Stimulated activated CD8-positive, alpha-beta memory T cell treated with anti-CD3 and anti-CD28 coated beads, Interleukin-12 subunit alpha, Interleukin-12 subunit beta, amount 100 ng/mL, for 4 hours (primary cell): ENCODE measurements at places on chromosomes 13 and 19.

GRCh38 chr13:30874111-30874510 is 32.0 kb upstream of the MEDAG start:
- DNase-seq: no peak

DNA sequence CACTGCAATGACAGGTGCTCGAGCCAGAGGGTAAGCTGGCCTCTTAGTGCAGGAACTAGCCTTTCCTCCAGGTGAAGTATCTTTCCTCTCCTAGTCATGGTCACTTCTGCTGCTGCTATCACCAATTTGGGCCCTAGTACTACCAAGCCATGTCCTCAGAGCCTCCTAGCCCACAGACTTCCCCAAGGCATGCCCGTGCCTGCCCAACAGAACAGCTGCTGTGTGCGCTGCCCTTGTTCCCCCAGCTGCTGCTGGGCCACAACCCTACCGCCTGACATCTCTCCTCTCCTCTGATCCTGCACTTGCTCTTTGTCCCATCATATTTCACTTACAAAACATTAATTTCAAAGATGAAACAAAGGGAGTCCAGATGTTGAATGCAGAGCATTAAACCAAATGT is 168.5 kb upstream of the FREM2 start:
- no peak for DNase-seq

DNA sequence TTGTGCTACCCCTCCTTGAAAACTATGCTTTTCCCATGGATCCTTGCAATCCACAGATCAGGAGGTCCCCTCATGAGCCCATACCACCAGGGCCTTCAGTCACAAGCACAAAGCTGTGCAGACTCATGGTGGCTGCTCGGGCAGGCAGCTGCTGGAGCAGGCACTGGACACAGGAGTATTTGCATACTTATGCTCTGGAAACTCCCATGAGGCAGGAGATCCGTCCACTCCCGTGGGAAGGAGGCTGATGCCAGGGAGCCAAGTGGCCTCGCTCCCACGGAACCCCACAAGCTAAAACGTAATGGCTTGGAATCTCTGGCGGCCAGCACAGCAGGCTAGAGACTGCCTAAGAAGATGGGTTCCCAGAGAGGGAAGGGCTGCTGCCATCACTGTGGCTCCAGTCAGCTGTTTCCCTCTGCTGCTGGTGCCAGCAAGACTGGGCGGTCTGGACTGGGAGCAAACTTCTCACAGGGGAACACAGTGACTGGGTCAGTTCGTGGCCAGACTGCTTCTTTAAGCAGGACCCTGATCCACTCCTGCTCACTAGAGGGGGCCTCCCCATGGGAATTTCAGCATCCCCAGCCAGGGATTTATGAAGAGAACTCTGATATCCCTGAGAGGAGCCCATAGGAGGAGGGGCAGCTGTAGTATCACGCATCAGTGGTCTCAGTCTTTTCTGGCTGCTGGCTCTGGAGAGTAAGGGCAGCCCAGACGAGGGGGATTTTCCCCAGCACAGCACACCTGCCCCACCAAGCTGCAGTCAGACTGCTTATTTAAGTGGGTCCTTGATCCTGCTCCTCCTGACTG is 370.3 kb upstream of the ATXN8OS start:
- DNase-seq: no peak

DNA sequence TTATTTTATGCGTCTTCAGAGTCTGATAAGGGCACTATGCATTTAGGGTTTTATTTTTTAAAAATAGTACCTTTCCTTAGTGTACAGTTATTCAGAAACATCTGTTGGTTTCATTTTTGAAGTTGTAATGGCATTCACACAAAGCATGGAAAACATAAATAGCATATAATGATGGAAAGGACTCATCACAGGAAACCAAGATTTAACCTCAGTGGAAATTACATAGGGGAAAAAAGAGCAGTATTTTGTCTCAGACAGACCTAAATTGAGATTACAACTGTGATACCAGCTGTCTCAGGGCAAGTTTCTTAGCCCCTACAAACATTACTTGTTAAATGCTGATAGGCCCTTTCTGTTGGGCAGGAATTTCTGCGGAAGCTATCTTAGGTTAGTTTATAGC is 57.2 kb downstream of the NHLRC3 start:
- no peak for DNase-seq

- no peak for DNase-seq
Observed at GRCh38 chr13:27353708-27354107, 70.7 kb upstream of the GTF3A start.

- DNase-seq: no peak
Observed at GRCh38 chr13:112931028-112931934, 37.7 kb upstream of the MCF2L start.

DNA sequence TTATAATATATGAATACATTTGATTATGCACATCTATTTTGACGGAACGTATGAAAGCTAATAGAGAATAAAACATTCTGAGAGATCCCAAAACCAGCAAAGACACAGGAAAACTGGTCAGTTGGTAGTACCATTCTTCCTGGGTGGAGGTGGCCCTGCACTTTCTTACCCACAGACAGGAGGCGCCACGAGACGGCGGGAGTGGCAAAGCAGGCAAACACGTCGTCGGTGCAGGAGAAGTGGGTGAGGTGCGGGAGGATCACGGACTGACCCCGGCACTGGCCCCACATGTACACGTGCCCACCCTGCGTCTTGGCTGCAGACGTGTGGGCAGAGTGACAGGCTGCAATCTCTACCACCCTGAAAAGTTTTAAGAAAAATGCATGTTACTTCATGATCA is 36.1 kb downstream of the RCBTB1 start:
- no peak for DNase-seq

DNA sequence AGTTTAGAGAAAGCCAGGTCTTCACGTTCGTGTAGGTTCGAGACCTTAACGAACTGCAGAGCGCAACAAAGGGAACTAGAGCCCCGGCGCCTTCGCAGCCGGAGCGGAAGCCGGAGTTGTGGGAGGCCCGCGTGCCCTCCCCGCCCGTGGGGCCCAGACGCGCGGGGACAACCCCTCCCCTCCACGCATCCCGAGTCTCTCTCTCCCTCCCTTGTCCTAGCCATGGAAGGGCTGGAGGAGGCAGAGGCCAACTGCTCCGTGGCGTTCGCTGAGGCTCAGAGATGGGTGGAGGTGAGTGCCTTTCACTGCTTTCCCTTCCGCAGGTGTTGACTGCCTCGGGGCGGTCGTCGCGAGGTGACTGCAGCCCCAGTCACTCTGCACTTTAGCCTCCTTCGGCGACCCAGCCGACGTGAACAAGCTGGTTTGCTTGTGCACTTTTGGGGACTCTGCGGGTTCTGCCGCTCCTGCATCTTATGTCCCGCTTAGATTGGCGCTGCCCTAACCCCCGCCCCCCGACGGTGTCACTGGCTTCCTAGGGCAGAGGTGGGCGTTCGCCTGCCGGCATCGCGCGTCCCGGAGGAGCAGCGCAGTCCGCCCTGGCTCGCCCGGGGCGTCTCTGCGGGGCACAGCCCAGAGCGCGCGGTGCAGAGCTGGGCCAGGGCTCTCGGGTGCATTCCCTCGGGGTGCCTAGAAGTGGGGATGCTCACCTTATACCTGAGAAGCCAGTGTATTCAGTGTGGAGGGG is 478 bp downstream of the LMO7 start:
- peak; percentile 16 for DNase-seq

GRCh38 chr13:79874396-79875360 is 393.7 kb downstream of the NDFIP2 start:
- no peak for DNase-seq

DNA sequence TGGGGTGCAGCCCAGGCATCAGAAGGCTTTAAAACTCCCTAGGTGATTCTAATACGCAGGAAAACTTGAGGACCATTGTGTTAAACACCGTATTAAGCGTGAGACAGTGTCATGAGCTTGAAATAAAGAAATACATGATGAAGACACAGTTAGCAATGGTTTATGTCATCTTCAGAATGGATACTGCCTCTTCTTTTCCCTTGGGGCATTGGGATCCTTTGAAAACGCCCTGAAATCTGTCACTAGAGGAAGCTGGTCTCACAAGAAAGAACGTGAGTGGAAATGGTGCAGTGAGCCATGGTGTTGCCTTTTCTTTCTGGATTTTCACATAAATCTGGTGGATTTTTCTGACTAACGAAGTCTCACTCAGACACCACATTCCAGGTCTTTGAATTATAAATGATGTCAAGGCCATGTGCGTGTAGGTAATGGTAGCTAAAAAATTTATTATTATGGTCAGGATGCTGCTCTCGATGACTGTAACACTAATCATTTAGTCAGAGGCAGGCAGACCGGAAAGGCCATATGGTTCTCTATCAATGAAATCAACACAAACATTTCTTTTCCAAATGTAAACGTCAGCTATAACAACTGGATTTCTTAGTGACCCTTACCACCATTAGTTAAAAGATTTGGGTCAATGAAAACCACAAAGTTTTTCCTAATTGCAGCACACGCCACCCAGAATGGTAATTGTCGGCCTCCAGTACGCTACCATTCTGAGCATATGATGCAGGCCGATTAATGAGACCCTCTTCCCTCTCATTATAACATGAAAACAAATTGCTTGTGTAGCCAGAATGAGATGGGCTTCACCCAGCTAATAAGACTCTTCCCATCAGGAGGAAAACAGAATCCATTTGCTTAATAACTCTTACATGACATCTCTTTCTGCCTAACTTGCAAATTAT is 105.6 kb downstream of the SLC7A1 start:
- no peak for DNase-seq

GRCh38 chr13:20438801-20439200 is 86.9 kb downstream of the CRYL1 start:
- DNase-seq: no peak

DNA sequence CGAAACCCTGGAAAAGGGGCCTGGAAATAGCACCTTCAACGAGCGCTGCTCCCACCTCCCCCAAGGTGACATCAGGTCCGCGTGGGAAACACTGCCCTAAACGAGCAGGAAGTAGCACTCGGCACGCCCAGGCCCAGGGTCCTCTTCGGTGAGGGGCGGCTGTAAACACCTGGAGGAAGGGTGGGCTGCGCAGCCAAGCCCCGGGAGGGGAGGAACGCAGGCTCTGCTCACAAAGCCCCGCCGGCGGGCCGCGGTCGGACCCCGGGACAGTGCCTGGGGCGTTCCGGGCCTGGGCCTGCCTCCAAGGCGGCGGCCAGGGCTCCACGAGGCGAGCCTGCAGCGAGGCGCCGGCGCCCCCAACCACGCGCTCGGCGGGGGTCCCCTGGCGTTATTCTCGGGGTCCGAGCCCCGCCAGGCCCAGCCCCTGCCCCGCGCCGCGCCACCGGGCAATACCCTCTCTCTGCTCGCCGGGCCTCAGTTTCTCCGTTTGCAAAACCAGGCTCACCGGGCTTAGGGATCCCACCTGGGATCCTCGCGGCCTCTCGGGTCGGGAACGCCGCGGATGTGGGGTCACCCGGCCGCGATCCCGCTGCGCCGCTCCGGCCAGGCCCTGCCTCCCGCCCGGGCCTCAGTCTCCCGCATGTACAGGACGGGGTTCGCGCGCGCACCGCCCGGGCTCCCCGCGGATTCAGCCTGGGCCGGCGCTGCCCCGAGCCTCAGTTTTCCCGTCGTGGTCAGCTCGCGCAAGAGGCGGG is 630 bp downstream of the RNF126 start:
- DNase-seq: peak; percentile 61

GRCh38 chr13:67619351-67619994 is 389.3 kb upstream of the PCDH9 start:
- no peak for DNase-seq

GRCh38 chr13:35888457-35888883 is 242.7 kb downstream of the DCLK1 start:
- DNase-seq: no peak

DNA sequence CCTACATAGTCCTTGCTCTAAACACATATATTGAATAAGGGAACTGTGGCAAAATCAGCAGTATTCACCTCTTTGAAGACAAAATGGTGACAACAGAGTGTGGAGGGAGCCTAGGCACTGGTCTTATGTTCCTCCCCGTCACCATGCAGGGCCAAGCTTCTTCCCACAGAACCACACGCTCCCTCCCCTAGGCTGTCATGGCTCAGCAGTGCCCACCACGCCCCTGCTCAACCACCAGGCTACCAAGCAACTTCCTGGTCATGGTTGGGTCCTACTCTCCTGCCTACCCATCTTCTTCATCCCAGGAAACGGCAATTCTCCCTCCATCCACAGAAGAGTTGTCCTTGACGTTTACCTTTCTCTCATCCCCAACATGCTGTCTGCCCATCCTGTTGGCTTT is 126.1 kb downstream of the CRYL1 start:
- no peak for DNase-seq

DNA sequence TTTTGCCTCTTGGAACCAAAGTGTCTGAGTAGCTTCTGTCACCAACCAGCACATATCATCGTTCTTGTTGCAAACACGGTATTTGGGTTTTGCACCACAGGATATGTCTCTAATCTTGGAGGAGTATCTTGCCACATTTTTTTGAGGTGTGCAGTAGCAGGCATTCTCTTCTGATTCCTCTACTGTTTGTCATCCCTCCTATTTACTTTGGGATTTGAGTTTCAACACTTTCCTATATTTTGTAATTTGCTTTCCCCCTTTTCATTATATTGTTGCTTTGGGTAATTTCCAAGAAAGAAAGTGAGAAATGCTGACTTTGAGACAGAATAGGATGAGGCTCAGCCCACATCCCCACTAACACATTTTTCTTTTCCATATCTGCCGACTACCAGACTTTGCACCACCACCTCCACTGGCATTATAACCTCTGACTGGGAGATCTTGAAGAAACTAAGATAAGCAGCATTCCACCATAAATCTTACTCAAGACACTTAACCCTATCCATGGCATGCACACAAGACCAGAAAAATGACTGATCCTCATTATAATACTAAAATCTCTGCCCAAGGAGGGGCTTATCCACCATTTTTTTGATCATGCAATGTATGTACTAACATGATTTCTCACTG is 12.0 kb upstream of the DZIP1 start:
- DNase-seq: no peak

DNA sequence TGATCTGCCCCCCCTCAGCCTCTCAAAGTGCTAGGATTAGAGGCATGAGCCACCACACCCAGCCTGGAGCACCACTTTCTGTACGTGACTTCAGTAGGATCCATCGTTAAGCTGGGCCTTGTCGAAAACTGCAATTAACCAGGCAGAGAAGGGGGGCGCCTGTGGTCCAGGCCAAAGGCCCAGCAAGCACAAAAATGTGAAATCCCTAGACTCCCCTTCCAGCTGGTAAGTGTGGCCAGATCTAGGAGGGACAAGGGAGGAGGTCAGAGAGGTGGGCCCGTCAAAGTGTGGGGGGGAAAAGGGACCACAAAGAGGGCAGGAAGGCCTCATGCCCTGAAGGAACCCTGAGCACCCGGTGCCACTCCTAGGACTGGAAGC is 13.8 kb downstream of the DDX39A start:
- no peak for DNase-seq

DNA sequence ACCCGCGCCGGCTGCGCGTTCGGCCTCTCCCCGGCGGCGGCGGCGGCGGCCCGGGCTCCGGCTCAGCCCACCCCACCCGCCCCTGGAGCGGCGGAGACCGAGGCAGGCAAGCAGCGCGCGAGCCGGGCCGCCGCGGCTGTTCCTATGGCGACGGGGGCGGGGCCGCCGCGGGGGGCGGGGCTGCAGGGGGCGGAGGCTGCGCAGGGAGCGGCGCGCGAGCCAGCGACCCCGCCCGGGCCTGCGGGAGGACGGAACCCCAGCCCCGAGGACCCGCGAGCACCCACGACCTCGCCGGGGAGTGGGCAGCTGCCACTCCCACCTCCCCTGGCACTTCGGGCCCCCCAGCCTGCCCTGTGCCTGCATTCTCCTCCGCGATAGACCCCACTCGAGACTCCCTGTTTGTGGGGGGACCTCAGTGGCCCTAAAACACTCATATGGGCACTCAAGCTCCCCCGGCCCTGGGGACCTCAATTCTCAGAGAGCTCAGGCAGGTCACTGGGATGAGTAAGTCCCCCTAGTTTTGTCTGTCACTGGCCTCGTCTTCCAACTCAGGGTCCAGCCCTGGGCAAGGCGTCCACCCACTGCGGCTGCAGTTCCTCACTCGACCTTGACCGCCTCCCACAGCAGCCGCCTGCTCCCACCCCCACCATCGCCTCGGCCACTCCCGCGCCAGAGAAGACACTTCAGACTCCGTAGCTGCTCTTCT is at the start of gene CTXN1:
TSS of gene CTXN1 (minus strand) at position 115 of the 706 bp plus-strand sequence. CDS start 597 bp downstream, outside the sequence.
- DNase-seq: peak; percentile 69
